ENCODE measurements at places on chromosomes 6 and 20.

- no peak for DNase-seq
These were observed 648.4 kb upstream of the NRSN1 start for GRCh38 chr6:23477586-23477985.

DNA sequence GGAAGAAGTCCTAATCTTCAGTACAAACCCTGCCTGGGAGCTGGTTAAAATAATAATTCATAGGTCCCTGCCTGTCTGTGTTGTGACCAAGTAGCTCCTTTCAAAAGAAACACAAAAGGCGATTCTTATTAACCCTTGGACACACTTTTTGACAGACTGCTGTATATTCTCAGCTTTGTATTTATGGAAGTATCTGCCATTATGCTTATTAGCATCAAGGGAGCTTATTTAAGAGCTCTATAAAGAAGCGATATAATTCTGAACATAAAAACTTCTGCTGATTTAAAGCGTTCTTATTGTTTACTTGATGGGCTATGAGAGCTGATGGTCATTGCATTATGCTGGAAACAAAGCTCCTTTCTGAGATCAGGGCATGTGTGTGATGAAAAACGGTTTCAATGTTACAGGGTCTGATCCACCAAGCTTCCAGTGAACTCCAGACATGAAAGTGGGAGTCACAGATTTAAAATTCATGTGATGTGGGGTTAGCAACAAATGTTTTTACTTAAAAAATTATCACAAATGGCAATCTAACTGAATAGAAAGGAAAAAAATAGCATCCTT lies 181.8 kb upstream of the PDE10A start:
- no peak for DNase-seq

GRCh38 chr6:118725944-118726343 lies 74.6 kb upstream of the CEP85L start:
- no peak for DNase-seq

DNA sequence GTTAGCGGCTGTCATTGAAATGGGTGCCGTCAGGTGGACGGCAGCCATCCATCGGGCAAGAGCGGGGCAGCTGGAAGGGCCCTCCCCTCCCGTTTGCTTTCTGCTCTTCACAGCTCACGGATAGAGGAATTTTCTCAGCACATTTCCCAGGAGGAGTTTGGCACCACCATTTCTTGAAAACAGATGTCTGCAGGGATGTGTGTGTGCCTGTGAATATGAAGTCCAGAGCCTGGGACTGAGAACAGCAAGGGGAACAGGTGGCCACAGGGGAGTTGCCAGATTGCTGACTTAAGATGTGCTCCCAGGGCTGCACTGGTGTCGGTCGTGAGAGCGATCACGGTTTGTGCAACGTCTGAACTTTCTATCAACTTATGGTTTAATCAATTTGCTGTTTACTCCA lies 22.1 kb upstream of the ECI2 start:
- no peak for DNase-seq

All from GM18507 (cell line).